Astrocyte (in vitro differentiated cells and primary cell): ENCODE measurements at places on chromosomes 5 and 9.
A peak's percentile ranks its signal among the peaks of the same experiment; 100 is the strongest.

DNA sequence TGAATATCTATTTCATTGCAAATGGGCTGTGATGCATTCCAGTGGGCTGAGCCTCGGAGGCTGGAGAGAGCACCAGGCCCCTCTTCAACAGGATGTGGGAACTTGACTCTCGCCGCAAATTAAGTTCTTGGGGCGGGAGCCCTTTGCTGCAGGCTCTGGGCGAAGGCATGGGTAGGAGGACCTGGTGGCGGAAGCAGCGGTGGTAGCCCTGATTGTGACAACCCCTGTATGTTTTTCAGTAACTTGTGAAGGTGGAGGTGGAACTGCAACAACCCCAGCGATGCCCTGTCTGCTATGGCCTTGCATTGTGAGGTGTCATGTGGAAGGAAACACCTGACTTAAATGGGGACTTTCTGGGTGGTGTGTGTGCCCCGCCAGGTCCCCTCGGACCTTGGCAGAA is 9.4 kb downstream of the FYB1 start:
- no peak for DNase-seq

DNA sequence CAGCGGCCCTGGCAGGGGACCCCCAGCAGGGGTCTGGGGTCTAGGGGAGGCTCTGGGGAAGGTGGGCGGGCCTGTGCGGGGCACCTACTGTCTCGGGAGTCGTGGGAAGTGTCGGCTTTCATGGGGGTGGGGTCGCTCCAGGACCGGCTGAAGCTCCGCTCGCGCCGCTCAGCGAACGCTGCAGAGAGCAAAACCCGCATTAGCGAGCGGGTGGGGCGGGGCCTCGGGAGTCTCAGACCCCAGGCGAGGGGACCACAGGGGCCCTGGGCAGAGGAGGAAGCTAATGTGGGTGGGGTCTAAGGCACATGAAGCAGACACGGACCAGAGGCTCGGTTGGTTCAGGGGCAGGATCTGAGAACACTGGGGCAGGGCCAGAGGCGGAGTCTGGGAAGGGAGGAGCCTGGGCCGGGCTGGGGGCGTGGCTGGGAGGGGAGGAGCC is 5.5 kb downstream of the NSMF start:
- no peak for DNase-seq

- peak; percentile 47 for DNase-seq
Observed at GRCh38 chr5:57468481-57469163, 14.0 kb downstream of the ACTBL2 start.

DNA sequence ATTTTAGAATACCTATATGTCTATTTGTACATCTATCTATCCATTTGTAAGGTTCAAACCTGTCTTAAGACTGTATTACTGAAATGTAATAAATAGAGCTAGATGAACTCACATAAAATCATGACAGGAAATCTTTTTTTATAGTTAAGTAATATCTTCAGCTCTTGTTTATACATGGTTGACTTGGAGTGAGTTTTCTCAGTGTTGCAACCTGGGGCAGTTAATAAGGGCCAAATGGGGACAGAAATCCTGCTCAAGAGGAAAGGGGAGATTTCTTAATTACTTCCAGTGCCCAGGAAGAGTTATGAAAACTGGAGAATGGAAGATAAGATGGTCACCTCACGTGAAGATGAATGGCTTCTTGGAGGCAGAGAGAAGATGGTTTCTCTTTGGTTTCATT is 265.1 kb upstream of the FBXL7 start:
- DNase-seq, result no peak

DNA sequence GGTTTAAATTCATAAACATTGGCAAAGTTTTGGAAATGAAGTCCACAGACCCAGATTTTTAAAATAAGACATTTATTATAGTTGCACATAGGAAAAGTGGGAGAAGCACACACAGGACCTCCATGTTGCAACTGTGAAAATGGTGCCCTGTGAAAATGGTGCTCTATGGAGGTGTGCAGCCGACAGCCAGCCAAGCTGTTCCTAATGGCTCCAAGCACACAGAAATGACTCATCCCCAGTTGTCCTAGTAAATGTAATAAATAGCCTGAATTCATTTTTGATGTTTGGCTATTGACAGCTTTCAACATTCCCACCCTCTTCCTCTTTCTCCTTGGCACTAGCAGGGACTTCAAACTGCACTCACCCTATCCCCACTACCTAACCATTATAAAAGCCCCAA is 590.9 kb downstream of the CAAP1 start:
- DNase-seq, result no peak

GRCh38 chr9:75939536-75940111 is 49.2 kb downstream of the PCSK5 start:
- no peak for DNase-seq

GRCh38 chr9:27474305-27474704 is 49.8 kb upstream of the IFNK start:
- no peak for DNase-seq

DNA sequence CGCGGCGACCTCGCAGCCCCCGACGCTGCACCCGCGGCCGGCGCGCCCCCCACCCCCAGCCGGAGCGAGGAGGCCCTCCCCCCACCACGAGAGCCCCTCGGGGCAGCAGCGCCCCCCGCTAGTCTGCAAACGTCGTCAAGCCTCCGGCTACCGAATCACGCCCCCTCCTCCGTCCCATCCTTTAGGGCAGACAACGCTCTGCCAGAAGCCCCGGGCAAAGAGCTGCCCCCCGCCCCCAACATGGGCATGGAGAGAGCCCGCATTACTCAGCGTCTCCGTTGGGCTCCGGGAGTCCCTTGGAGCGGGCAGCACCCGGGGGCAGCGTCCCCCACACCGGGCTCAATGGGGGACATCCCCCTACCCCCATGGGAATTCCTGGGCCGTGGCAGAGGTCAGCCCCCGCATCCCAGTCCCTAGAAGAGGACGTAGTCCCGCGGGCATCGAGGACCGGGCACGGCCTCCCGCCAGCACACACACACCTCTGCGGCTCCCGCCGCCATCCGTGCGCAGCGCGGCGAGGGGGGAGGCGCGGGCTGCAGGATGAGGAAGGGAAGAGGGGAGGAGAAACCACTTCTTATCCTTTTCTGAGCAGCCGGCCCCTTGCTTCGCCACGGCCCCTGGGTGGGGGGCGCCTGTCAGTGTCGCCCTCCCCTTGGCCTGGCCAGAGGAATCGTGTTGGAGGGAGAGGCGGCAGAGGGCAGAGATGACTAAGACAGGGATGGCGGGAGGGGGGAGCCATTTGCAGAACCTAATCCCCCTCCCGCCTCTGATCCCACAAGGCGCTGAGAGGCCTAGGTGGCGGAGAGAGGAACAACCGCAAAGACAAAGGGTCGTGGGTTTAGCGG is 750 bp downstream of the DNM1 start:
- DNase-seq, result no peak

DNA sequence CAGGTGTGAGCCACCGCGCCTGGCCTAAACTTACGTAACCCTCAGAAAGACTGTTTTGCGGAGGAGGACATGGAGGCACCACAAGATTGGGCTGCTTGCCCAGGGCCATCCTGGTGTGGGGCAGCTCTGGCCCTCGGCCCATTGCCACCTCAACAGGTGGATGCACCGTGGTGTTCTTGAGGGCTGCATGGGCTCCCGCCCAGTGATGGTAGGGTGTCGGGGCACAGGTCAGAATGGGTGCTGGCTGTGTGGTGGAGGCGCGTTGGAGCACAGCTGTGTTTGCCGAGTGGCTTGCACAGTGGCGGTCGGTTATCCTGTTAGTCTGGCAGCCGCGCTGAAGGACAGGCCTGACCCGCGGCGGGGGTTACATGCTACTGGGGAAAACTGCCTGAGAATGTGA is 196.9 kb downstream of the CACNA1B start:
- DNase-seq, result no peak

- DNase-seq, result peak; percentile 39
Observed at GRCh38 chr5:124995421-124995820, 249.0 kb upstream of the ZNF608 start.

DNA sequence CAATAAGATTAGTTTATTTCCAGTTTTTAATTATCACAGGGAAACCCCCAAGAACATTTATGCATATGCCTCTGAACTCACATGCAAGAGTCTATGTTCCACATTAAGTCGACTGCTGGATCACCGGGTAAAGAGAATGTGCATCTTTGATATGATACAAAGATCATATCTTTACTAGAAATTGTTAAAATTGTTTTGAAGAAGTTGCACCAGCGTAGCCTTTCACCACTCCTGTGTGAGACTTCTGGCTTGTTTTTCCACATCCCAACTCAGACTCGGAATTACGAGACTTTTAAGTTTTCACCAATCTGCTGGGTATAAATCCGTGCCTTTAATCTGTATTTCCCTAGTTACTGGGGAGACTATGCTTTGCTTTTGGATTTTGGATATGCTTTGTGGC is 113.2 kb downstream of the CEMIP2 start:
- no peak for DNase-seq

- no peak for DNase-seq
Observed at GRCh38 chr9:133331221-133331620, 4.8 kb downstream of the SURF6 start.

DNA sequence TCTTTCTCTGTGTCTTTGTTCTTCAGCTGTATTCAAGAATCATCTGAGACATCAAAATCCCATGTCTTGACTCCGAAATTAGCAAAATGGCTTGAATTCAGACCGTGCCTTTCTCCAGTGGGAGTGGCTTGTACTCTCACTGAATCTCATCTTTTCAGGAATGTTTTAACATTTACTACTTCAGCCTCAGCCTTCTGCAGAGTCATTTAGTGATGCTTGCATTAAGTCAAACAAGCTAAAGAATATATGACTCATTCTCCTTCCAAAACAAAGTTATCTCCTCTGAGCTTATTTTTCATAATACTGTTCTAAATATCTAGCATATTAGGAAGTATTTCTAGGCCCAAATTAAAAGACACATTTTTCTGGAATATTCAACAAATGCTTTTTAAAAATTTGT is 205.3 kb downstream of the CDH10 start:
- DNase-seq, result no peak

DNA sequence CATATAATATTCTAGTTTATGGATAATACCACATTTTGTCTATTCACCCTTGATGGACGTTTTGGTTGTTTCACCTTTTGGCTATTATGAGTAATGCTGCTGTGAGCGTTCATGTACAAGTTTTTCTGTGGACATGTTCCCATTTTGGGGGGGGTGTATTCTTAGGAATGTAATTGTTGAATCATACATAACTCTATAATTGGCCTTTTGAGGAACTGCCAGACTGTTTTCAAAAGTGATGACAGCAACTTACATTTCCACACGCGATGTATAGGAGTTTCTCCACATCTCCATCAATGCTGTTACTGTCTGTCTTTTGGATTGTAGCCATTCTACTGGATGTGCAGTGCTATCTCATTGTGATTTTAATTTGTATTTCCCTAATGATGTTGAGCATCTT is 69.8 kb downstream of the SLC46A2 start:
- DNase-seq, result peak; percentile 51

GRCh38 chr5:133669472-133669871 is 57.1 kb upstream of the FSTL4 start:
- no peak for DNase-seq

- DNase-seq, result no peak
Observed at GRCh38 chr9:14158136-14158813, 155.7 kb downstream of the NFIB start.

GRCh38 chr5:122723606-122724352 is 51.1 kb upstream of the SNX2 start:
- DNase-seq, result peak; percentile 54

DNA sequence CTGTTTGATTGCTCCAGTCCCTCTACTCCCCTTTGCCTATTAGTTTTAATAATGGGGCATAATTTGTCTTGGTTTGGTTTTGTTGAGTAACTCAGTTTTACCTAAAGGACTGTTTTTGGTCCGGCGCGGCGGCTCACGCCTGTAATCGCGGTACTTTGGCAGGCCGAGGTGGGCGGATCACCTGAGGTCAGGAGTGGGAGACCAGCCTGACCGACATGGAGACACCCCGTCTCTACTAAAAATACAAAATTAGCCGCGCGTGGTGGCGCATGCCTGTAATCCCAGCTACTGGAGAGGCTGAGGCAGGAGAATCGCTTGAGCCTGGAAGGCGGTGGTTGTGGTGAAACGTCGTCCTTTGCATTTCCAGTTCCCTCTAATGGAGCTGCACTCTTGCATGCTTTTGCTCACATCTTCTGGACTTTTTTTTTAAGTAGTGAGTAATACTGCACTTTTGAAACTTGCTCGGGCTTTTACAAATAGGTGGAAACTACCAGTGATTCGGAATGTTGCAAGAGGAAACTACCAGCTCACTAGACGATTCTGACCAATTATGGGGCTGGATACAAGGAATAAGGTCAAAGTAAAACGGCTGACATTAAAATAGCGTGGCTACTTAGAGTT is 721 bp upstream of the MAML1 start:
- peak; percentile 78 for DNase-seq

DNA sequence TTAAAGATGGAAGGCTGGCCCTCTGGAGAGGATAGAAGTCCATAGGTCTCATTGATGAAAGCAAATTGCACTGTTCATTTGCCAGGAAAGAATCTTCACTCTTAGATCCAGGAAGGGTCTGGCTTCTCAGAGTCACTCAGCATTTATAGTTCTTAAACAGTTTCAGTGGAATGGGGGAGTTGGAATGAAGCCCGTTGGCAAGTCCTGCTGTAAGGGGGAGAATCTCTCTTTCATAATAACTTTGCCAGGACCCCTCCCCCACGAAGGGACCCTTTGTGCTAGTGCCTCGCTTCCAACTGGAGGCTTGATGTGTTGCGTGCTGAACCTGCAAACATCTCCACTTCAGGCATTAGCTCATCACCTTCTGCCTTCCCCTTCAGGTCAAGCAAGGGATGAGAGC is 57.1 kb downstream of the ENTREP1 start:
- no peak for DNase-seq

GRCh38 chr9:89871871-89872331 is 267.1 kb downstream of the GADD45G start:
- no peak for DNase-seq

GRCh38 chr5:171390883-171391677 is 3.4 kb downstream of the NPM1 start:
- no peak for DNase-seq

- peak; percentile 81 for DNase-seq
Observed at GRCh38 chr9:92100237-92100911, 14.8 kb downstream of the SPTLC1 start.
